Suppressor macrophage (primary cell): ENCODE measurements at places on chromosomes 1 and 21.
A peak's percentile ranks its signal among the peaks of the same experiment; 100 is the strongest.

DNA sequence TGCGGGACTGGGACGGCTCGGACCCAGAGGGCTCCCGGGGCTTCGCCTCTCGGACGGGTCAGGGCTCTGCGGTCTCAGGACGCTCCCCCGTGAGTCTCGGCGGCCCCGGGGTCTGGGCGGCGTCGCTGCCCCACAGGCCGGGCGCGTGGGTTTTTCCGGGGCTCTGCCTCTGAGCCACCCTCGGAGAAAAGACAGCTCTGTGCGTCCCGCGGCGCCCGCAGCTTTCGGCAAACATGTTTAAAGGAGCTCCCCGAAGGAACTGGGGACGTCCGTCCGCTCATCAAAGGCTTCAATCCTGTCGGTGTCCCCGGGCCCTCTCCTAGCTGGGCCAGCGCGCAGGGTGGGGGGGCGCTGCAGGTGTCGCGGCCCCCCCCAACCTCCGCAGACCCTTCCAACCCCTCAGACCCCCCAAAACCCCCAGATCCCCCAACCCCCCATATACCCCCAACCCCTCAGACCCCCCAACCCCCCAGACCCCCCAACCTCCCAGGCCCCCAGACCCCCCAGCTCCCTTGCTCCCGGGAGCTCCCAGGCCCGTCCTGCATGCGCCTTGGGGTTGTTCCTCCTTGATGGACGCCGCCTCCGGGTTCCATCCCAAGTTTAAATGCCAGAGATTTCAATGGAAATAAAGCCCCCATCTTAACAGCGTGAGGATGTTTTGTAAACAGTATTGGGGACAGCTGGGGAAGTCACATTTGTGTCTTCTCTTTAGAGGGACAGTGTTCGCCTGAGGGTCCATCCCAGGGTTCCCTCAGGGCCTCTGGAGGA, 996 bp upstream of the C1orf159 start:
- DNase-seq, result peak; percentile 24

GRCh38 chr1:214224611-214225354, 56.2 kb upstream of the SMYD2 start:
- no peak for DNase-seq

DNA sequence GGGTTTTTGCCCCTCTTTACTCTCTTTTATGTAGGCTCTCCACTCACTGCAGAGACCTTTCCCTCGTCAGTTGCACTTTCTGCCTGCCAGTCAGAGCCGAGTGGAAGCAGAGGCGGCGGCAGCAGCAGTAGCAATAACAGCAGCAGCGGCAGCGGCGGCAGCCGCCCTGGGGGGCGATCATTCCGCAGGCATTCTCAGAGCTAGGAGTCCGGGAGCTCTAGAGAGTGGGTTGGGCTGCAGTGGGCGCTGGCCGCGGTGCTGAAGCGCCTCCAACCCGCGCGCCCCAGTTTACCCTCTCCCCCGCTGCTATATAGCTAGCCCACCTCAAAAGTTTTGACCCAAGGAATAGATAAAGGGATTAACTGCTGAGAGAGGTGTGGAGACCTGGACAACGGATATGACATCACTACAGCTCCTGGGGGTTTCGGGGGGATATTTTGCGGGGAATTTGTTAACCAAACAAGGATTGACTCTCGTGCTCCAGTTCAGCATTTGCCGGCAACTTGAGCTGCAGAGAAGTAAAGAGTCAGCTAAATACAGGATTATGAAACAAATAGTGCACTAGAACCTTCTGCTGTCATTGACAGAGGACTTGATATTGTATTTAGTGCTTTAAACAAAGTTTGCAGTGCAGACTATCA, at the start of gene OLFM3:
TSS of gene OLFM3 (minus strand) at position 102 of the 641 bp plus-strand sequence.
- DNase-seq, result peak; percentile 8

- DNase-seq, result peak; percentile 29
Observed at GRCh38 chr1:157961805-157962762, 31.4 kb upstream of the KIRREL1 start.

- no peak for DNase-seq
Observed at GRCh38 chr1:37797750-37798345, 4.2 kb downstream of the MANEAL start.

GRCh38 chr1:46942086-46942485, 810 bp upstream of the CYP4A11 start:
- DNase-seq, result no peak

GRCh38 chr1:41615981-41616380, 131.5 kb upstream of the EDN2 start:
- no peak for DNase-seq

GRCh38 chr1:27298632-27299384, 23.2 kb upstream of the TMEM222 start:
- no peak for DNase-seq

GRCh38 chr1:204032642-204033235, 40.2 kb upstream of the SOX13 start:
- DNase-seq, result no peak

DNA sequence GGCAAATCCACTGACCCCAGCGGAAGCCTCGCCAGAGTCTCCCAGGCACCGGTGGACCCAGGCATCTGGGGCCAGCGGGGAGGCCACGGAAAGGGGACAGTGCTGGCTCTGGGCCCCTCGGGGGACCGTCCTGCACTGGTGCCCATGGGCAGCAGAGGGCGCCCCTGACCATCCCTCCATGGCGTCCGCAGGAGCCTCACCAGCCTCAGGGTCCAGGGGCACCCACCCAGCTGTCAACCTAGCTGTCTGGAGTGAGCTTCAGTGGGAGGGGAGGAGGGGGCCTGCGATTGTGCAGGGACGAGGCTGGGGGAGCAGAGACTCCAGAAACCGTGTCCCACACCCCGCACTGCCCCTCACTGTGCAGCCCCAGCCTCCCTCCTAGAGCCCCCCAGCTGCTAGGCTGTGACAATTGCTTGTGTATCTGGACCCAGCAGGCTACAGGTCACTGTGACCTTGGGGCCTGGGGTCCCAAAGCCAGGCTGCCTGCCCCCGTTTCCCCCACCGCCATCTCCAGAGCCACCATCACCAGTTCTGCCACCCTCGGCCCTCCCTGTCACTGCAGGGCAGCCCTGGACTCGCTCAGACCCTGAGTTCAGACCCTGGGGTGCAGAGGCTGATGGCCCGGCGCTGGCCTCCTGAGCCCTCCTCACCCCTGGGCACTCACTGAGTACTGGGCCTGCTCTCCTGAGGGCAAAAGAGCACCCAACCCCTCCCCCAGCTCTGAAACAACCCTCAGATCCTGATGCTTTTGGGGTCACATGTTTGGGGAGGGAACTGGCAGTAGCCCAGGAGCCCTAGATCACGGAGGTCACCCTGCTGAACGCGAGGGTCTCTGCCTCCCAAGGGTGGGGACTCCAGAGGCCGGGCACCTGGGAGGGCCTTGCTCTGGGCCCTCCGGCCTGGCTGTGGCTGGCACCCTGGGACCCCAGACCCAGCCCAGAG, 10.6 kb upstream of the COL6A1 start:
- peak; percentile 42 for DNase-seq

GRCh38 chr1:153231785-153232184, 14.4 kb downstream of the PRR9 start:
- DNase-seq, result peak; percentile 84
